CD4-positive, CD25-positive, alpha-beta regulatory T cell (primary cell): ENCODE measurements at places on chromosomes 12 and 14. TPM values are rescaled to one million over a fixed set of nuclear protein-coding genes. Genes with fewer than 3 reads are reported as not detected.

Gene TAS2R20
- total RNA-seq, result 2.2 TPM

Gene KRT73
- 1.0 TPM for total RNA-seq

Gene RNF212B
- not detected for total RNA-seq

Gene REP15
- total RNA-seq, result not detected

Gene RAPGEF3
- total RNA-seq, result 0.79 TPM

Gene IFNG-AS1
- 9.3 TPM for total RNA-seq

- no peak for DNase-seq
Observed at GRCh38 chr14:33592297-33592696, 358.6 kb downstream of the EGLN3 start.

GRCh38 chr14:32509632-32510187 is 180.6 kb downstream of the AKAP6 start:
- DNase-seq, result no peak

DNA sequence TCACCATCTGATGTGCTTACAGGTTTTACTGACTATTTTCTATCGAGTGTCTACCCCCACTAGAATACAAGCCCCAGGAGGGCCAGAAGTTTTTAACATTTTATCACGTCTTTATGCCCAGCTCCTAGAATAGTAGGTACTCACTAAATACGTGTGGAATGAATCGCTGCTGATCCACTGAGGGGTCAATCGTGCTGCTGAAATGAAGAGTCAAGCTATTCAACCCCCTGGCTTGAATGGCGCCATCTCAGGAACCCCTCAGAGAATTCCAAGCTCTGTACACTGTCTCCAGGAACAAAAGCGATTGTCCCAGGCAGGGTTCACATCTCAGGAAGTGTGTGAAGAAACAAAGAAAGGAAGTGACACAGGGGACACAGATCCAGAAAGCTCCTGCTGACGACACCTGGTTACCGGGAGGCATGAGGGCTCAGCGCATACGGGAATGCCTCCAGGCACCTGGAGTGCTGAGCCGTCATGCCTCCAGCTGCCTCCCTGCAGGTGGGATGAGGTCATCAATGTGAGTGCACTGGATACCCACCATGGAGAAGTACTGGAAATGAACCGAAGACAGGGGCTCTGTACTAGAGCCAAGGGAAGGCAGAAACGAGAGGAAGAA is 45.6 kb downstream of the PITPNM2 start:
- DNase-seq, result no peak

DNA sequence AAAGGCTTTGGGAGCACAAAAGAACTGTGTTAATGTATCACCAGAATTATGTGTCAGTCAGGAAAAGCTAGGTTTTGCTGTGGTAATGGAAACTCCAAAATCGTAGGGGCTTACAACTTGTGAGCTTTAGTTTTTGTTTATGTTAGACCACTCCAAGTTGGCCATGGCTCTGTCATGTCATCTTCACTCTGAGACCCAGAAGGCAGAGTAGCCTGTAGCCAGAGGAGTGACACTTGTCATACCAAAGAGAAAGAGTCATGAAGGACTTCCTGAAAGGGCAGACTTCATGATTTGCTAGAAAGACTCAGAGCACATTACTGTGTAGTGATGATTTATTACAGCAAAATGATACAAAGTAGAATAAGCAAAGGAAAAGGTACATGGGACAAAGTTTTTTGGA is 133.6 kb upstream of the SSTR1 start:
- DNase-seq, result peak; percentile 17

- DNase-seq, result no peak
Observed at GRCh38 chr14:68181519-68182326, 362.1 kb downstream of the RAD51B start.

GRCh38 chr12:101066489-101066888 is 143.5 kb downstream of the SLC5A8 start:
- no peak for DNase-seq

- DNase-seq, result no peak
Observed at GRCh38 chr12:125189015-125189414, 123.8 kb downstream of the AACS start.

DNA sequence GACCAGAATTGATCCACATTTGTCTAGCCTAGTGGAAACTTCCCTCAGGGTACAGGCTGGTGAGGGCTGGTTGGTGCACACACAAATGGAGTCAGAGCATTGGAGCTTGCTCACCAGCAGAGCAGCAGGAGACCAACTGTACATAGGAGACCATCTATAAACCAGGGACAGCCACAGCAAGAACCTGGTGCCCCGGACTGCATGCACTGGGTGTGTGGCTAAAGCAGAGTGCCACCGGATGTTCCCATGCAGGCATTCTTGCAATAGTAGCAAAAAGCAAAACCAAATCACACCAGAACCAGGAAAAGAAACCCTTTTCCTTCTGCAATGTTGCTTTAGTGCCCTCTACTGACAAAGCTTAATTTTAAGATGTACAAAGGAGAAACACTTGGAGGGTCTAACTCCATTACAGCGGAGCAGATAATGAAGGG is 136.4 kb downstream of the MDGA2 start:
- no peak for DNase-seq

GRCh38 chr12:67099858-67100257 is 169.3 kb upstream of the CAND1 start:
- DNase-seq, result no peak

DNA sequence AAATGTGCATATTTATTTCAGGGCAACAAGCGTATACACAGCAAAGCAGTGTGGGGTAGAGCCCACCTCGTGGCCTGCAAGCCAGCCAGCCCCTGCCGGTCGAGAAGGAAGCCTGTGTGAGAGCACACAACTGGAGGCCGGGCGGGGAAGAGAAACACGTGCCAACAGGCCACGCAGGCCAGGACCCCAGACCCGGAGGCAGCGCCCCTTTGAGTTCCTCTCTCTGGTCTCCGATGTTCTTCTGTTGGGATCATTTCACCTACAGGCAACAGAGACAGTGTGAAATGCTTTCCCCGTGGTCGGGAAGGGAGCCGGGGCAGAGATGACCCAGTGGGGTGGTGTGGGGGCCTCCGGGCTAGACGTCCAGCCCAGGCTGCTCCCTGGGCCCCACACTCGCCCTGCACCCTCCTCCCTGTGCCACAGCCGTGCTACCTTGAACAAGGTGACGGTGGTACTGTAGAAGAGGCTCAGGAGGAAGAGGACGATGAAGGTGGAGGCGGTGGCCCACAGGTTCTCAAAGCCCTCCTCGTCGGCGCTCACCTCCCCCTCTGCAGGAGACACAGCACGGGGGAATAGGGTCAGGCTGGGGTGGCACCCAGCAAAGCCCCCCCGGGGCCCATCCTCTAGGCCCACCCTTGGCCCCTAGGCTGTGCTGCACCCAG is 325.5 kb downstream of the TMEM121 start:
- DNase-seq, result no peak

DNA sequence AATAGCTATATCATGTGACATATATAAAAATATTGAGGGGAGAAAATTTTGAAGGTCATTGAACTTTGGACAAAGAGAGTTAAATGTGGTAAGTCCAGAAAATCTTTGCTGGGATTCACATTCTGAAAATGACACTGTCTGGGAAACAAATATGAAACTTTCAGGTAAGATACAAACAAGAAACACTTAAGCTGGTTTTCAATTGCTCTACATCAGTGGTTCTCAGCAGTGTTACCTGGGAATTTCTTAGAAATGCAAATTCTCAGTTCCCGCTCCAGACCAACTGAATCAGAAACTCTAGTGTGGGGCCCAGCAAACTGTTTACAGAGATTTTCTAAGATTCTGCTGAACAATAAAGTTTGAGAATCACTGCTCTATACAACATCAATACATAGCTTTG is 3.6 kb upstream of the CDK17 start:
- DNase-seq, result no peak

DNA sequence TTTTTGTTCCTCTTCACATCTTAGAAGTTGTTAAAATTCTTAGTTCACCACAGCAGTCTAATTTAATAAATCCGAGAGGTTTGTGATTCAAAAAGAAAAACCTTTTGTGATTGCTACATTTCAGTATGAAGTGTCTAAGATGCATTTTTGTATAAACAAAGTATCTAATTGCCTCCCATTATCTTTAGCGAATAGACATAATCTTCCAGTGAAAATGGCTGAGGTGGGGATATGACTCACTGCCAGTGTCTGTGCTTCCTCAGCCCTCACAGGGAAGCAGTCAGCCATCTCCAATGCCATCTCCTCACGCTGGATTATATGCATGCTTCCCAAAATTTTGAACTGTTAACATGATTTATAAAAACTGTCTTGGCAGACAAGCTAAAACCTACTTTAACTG is 7.6 kb downstream of the GCH1 start:
- DNase-seq, result no peak

DNA sequence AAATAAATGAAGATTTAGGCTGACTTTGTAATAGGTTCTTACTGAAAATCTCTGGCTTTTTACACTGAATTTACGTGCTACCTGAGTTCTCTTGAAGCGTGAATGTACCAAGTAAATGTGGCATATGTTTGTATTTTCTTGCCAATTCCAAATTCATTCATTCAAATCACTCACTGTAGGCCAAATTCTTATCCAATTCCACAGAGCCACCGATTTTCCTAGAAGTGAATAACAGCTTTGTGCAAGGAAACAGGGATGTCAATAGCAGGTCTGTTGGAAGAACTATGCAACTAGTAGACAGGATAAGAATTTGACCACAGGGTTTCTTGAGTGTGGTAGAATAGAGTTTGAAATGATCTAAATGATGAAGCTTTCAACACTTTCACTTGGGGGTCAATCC is 86.8 kb downstream of the SOX5 start:
- DNase-seq, result no peak

- DNase-seq, result peak; percentile 21
Observed at GRCh38 chr14:24273422-24273998, 2.1 kb upstream of the RABGGTA start.

DNA sequence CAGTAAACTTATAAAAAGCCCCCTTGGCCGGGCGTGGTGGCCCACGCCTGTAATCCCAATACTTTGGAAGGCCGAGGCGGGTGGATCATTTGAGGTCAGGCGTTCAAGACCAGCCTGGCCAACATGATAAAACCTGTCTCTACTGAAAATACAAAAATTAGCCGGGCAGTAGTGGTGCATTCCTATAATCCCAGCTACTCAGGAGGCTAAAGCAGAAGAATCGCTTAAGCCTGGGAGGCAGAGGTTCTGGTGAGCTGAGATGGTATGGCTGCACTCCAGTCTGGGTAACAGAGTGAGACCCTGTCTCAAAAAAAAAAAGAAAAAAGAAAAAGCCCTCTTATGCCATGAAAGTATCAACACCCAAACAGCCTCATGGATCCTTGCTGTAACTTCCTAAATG is 3.7 kb downstream of the PRMT5 start:
- DNase-seq, result no peak

GRCh38 chr12:85092814-85093370 is 56.7 kb downstream of the LRRIQ1 start:
- DNase-seq, result no peak

DNA sequence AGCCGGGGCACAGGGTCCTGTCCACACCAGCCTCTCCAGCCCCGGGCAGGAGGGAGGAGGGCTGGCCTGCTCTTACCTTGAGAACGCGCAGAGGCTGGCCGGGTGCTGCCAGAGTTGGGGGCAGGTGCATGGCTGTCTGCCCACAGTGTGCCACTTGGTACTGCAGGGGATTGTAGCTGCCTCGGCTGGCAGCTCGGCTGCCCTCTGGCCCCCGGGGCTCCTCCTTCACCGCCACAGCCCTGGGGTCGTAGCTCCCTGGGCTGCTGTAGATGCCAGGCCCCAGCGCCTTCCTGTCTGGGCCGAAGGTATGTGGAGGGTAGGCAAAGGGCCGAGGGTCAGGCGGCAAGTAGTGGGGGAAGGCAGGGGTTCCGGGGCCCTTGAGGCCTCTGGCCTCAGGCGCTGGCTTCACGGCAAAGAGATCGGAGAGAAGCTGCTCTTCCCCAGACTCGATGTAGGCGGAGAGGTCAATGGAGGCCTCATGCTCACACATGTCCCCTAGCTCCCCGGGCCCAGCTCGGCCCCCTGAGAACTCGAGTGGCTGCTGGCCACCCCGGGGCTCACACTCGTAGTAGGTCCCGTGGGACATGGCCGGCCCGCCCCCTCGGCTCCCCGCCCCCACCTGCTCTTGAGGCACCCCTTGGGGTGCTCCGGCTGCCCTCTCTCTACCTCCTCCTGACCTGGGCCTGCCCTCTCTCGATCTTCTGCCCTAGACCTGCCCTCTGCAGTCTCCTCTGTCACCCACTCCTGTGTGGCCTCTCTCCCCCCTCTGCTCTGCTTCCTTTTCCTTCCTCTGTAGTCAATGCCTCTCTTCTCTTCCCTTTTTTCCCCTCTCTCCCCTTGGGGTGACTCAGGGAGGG is at the start of gene CEBPE:
Gene CEBPE (minus strand): TSS at position 750 of the 857 bp plus-strand sequence. CDS start 164 bp downstream, at position 586.
- no peak for DNase-seq

GRCh38 chr12:78612190-78612589 is 252.4 kb upstream of the SYT1 start:
- no peak for DNase-seq

DNA sequence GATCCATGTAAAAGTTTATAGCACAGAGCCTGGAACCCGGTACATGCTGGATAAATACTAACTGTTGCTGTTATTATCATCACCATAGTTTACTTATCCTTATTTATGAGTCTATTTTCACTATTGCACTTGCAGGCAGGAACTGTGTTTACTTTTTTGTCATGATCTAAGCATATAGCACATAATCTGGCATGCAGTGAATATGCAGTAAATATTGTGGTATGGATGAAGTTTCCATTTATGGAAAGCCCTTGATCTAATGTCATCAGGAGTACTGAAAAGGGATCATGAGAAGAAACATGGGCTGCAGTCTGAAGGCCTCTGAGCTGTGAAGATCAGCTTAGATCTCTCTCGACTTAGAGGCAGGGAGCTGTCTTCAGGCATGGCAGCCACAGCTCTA is 91.6 kb downstream of the KCNK13 start:
- no peak for DNase-seq

DNA sequence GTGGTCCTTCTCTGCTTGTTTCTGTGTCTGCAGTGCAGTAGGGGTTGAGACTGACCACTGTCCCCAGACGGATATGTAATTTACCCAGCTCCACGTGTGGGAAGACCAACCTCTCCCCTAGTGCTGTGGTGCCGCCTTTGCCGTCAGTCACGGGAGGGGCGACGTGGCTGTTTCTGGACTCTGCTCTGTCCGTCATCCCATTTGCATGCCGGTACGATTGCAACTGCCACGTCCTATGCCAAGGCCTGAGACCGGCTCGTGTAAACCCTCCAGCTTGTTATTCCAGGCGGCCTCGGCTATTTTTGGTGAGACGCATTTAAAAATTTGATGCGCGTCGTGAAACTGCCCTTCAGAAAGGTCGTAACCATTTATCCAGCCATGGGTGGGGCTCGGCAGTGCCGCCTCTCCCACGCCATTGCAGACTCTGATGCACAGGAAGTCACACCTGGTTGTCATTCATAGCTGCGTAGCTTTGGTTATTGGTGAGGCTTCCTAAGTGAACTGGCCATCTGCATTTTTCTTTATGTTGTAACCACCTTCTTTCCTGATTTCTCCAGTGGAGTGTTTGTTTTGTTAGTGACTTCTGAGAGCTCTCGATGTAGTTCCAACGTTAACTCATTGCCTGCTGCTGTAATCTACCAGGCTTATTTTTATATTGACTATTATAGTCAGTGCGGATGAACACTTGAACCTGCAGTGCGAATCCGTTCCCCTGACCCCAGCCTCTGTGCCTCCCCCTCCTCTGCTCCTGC is 75.1 kb downstream of the ADGRD1 start:
- DNase-seq, result no peak
